ENCODE measurements at places on chromosomes 4 and X. TPM values are rescaled to one million over a fixed set of nuclear protein-coding genes. Genes with fewer than 3 reads are reported as not detected.

DNA sequence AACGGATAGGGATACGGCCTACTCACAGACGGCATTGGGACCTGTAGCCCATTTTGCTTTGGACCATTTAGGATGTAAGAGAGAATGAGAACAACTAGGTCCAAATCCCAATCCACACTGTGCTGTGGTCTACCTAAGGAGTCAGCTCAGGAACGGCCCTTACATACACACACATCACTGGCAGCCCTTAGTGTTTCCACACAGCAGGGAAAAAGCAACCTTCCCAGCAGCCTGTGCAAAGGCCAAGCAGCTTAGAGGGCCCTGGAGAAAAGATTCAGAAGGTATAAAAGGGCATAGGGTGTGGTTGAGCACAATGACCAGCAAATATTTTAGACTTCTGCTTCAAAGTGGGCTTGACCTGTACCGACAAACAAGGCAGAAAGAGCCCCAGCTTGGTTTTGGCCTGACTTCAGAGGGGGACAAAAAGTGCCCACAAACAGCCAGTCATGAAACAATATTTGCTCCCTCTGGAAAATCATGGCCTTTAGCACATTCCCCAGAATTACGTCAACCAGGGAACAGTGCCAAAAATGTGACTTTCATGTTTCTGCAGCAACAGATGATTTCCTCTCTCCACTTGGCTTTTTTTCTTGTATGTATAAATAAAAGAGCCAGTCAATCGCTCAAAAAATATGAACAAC is 359.5 kb upstream of the FGF16 start:
- H3K27ac ChIP-seq: no peak overlapping the region
- DNase-seq: no peak
- peaks cover 1% of the 10 kb centered on the region for H3K27me3 ChIP-seq
- H3K4me1 ChIP-seq: no peaks in the 10 kb centered on the region

TRPC5OS gene
- not detected for total RNA-seq

DNA sequence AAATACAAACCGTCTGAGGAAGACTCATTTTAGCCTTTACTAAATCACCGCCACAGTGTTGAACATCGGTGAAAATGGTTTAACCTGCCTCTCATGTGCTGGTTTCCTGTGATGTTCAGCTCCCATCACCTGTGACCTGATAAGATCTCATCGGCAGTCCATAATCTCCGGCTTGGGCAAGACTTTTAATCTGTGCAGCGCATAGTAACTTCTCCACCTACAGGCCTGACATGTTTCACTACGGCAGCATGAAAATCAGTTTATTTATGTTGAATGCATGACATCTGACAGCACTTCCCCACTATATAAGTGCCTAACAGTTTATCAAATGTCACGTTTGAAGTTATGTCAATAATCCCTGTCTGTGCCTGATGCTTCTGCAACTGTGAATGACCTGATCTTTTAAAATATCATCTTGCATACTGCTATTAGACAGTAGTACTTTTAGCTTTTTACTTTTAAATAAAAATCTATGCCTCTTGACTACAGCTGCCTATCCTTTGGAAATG is 1919.8 kb upstream of the AGA start:
- no peaks in the 10 kb centered on the region for H3K36me3 ChIP-seq
- H3K4me3 ChIP-seq: no peak overlapping the region
- H3K27me3 ChIP-seq: no peaks in the 10 kb centered on the region
- DNase-seq: no peak
- no peaks in the 10 kb centered on the region for H3K4me1 ChIP-seq

DNA sequence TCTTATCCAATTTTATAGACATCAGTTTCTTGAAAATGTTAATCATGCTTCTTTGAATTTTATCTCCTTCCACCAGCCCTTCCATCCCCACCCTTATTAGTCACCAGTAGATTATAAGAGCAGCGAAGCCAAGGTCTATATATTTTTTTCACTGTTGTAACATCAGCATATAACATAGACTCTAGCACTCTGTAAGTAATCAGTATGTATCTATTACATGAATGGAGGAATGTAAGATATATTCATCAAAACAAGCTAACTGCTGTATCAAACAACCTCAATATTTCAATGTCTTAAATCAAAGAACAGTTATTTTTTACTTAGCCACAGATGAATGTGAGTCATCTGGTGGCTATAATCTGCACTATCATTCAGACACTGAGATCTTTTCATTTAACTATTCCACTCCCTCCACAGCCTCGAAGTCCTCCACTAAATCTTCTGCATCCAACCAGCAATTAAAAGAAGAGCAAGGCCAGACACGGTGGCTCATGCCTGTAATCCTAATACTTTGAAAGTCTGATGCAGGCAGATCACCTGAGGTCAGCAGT is 178.9 kb downstream of the CENPC start:
- no peak overlapping the region for H3K4me3 ChIP-seq
- H3K36me3 ChIP-seq: no peaks in the 10 kb centered on the region
- H3K27me3 ChIP-seq: peaks cover 4% of the 10 kb centered on the region
- no peak overlapping the region for H3K27ac ChIP-seq

GRCh38 chrX:39020051-39020669 is 218.9 kb downstream of the MID1IP1 start:
- no peaks in the 10 kb centered on the region for H3K36me3 ChIP-seq
- no peak overlapping the region for H3K27ac ChIP-seq
- peaks cover 6% of the 10 kb centered on the region for H3K27me3 ChIP-seq
- no peak overlapping the region for H3K4me3 ChIP-seq
- DNase-seq: no peak
- H3K4me1 ChIP-seq: no peaks in the 10 kb centered on the region

CTAG1B gene
- not detected for total RNA-seq

All from activated naive CD8-positive, alpha-beta T cell treated with anti-CD3 and anti-CD28 coated beads, Interleukin-2, amount 10 ng/mL, durations not matched to agents 7 days and 5 days (primary cell).